ENCODE measurements at places on chromosomes 12 and 14.

- DNase-seq, result no peak
Measured at GRCh38 chr14:68702135-68702534, 90.7 kb downstream of the ZFP36L1 start.

DNA sequence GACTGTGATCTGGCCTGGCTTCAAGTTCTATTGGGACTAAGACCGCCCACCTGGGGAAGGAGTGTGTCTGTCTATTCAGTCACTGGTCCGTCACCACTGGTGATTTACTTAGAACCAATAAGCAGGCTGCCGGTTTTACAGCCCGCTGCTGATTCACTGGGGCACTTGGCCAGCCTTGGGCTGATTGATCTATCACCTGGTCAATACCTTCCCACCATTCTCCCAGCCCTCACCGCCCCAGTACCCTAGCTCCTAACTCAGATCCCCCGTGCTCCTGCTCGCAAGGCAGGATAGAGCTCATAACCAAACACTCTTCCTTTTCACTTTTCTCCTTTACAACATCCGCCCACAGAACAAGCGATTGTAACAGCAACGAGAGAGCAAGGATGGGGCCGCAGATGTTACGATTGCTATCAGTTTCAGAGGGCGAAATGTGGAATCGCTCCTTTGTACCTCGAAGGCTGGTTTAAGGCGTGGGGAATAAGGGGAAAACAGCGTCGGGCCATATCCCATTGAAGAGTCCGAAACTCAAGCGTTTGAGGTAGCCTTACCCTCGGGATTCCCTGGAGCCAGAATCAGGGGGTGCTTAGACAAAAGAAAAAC, 672 bp downstream of the RDH11 start:
- peak; percentile 26 for DNase-seq

DNA sequence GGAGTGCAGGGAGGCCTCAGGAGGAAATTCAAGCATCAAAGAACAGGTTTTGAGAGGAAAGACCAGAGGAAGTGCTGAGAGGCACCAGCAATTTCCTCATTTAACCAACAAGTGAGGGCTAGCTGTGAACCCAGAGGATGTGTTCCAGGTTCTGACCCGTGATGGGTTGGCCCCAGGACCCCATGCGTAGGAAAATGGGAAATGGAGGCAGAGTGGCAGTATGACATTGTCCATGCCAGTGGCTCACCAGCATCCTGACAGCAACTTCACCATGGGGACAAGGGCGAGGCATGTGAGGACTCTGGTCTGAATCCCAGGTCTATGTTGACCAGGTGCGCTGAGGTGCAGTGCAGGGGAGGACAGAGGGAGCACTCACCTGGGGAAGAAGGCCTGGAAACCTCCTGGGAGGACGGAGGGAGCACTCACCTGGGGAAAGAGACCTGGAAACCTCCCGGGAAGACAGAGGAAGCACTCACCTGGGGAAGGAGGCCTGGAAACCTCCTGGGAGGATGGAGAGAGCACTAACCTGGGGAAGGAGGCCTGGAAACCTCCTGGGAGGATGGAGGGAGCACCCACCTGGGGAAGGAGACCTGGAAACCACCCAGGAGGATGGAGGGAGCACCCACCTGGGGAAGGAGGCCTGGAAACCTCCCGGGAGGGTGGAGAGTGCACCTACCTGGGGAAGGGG, 6.7 kb upstream of the CACNA2D4 start:
- peak; percentile 4 for DNase-seq

DNA sequence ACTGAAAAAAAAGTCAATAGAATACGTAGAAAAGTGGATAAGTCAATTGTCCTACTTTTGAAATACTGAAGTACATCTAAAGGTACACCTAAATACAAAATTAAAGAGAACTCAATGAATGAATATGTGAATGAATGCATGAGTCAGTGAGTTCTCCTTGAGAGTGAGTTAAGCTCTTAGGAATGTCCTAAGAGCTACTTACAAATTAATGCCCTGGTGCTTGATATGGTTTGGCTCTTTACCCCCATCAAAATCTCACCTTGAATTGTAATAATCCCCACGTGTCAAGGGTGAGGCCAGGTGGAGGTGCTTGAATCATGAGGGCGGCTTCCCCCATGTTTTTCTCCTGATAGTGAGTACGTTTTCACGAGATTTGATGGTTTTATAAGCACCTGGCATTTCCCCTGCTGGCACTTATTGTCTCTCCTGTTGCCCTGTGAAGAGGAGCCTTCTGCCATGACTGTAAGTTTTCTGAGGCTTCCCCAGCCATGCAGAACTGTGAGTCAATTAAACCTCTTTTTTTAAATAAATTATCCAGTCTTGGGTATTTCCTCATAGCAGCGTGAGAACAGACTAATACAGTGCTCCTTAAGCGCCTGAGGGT, 192.2 kb upstream of the ARHGAP5 start:
- DNase-seq, result no peak

- no peak for DNase-seq
Measured at GRCh38 chr12:94284046-94284445, 135.7 kb downstream of the PLXNC1 start.

DNA sequence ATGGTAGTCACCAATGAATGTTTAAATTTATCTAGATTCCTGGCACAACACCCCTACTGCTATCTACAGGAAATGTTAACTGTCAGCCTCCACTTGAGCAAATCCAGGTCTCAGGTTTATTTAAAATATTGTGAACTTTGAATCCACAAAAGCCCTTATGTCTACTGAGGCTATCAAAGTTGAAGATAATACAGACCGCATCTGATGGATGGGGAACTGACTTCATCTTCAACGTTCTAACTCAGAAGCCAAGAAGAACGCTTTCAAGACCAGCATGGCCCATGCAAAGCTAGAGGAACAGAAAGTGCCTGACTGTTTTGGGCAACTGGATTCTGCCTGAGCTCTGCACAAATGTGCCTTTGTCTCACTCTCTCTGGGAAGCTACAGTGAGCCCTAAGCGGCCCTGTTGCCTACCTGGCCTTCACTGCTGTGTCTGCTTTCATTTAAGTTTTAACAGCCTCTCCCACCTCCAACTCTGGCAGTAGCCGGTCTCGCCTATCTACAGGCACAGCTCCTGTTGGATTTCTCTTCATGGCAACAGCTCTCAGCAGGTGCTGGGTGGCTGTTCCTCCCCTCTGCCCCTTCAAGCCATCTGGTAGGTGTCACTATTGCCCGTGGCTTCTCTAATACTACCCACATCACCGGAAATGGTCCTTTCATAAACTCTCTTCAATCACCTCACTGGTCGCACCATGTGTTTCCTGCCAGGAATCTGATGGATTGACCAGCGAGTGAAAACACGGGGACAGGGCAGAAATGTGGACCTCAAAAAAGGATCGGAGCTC, 112.1 kb upstream of the OVCH1 start:
- DNase-seq, result no peak

GRCh38 chr12:31298922-31299321, 27.0 kb downstream of the SINHCAF start:
- DNase-seq, result no peak

DNA sequence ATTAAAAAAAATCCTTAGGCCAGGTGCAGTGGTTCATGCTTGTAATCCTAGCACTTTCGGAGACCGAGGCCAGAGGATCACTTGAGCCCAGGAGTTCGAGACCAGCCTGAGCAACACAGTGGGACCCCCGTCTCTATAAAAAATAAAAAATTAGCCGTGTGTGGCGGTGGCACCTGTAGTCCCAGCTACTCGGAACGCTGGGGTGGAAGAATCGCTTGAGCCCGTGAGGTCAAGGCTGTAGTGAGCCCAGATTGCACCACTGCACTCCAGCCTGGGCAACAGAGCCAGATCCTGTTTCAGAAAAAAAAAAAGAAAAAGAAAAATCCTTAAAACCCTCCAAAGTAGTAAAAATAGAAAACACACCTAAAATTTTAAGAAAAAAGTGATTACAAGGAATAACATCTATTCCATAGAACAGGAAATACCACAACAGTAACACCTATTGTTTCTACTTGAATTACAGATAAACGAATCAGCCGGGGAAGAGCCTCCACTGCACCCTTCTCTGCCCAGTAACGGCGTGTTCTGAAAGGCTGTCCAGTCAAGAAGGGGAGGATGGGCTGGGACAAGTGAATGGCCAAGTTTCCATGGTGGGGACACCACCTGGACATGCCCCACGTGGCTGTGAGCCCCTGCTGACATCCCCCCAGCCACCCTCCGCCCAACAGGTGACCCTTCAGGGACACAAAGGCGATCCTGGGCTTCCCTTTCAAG, 17.8 kb downstream of the POLE start:
- no peak for DNase-seq

DNA sequence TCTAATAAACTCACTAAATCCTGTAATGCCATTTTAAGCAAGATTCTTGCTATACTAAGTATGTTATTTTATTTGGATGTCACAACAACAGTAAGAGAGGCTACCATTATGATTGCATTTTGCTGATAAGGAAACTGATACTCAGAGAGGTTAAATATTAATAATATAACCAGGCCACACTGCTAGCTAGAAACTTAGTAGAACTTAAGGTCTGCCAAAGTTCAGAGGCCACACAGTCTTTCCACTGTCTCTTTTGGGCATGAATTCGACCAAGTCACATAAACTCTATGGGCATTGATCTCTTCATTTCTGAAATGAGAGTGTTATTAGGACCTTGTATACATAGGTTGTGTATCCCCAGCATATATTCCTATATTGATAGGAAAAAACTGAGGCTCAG, 147.9 kb downstream of the SYNE2 start:
- DNase-seq, result no peak

DNA sequence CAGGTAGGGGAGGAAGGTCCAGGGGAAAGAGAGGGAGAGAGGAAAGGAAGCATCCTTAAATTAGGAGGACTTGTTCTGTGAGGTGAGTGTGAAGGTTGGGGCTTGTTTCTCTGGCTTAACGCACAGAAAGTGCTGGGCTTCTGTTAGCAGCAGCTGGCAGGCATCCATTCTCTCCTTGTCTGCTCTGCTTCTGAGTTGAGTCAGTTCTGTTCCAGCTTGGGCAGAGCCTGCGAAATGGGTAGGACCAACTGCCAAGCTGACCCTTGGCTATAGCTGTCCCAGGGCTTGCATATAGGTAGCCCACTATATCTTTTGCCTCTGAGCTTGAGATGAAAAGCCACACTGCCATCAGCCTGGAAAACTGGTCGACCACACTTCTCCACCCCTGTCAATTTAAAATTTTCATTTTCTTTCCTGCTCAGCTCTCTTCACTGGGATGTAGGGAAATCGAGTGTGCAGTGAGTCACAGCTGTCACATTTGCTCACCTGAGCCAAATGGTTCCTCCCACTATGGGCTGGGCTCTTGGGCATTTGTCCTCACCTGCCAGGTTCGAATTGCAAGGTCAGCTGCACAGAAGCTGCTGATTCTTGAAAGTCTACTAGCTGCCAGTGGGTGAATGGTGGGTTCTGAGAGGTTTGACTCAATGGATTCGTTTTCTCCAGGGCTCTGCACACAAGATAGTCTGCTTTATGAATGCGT, 256.4 kb upstream of the PWP1 start:
- DNase-seq, result no peak

DNA sequence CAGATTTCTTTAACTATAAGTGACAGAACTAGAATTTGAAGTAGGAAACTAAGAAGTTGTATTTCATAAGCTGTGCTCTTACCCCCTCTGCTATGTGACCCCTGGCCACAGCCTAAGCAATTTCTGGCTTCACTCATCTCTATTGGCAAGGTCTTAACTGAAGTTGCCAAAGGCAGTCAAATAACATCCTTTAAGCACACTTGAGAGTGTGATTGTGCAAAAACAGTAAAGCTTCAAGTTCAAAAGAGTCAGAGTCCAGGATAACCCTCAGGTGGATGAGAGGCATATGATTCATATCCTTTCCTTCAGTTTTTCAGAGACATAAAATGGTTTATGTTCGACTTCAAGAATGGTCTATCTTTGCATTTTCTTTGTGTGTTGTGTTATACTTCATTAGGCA, 45.2 kb downstream of the GRIP1 start:
- no peak for DNase-seq
